Left ventricle myocardium superior (tissue), 1 donor: ENCODE measurements at places on chromosomes 13 and 19. TPM values are rescaled to one million over a fixed set of nuclear protein-coding genes. Genes with fewer than 3 reads are reported as not detected.

Gene ELSPBP1
- total RNA-seq: not detected

Gene SHANK1
- 0.32 TPM for total RNA-seq

Gene RASIP1
- total RNA-seq: 13.7 TPM

Gene ATP4B
- total RNA-seq: not detected

Gene CPT1C
- total RNA-seq: 3.1 TPM

Gene ADGRL1
- total RNA-seq: 24.0 TPM

Gene SIGLEC10
- 0.40 TPM for total RNA-seq

Gene TYROBP
- total RNA-seq: 28.5 TPM

Gene ZNF428
- total RNA-seq: 38.6 TPM

Gene CBLC
- not detected for total RNA-seq

Gene CDC42EP5
- 11.0 TPM for total RNA-seq

Gene MADCAM1
- 0.37 TPM for total RNA-seq

Gene IGSF23
- not detected for total RNA-seq

GRCh38 chr19:43331435-43332010 lies 22.0 kb upstream of the CD177 start:
- no peak for DNase-seq

- DNase-seq: no peak
Measured at GRCh38 chr13:113558461-113558860, 26.1 kb upstream of the TFDP1 start.

DNA sequence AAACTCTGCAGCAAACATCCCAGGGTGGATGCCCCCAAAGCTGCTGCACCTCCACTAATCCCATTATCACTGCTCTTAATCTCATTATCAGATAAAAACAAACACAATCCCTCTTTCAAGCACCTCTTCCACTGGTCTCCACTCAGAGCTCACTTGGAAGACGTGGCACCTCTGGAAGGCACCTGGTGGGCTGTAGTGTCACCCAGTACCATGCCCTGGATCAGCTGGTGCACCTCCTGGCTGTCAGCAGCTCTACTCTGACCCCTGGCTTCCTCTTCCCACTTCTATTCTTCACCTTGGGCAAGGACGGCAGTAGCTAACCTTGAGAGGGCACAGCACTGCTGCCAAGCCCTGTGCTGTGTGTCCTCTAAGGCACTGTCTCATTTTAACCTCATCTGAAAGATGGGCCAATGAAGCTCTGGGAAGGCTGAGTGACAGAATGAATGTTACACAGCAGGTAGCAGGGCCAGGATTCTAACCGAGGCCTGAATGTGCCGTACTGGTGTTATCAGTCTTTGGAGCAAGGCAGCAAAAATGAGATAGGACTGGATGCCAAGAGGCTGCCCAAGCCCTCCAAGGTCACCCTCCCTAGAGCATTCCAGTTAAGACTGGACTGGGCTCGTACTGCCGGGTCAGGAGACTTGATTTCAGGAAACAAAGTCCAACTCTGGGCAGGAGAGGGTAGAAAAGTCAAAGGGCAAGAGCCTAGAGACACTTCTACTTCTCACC lies 7.4 kb downstream of the BRD4 start:
- DNase-seq: peak; percentile 51

DNA sequence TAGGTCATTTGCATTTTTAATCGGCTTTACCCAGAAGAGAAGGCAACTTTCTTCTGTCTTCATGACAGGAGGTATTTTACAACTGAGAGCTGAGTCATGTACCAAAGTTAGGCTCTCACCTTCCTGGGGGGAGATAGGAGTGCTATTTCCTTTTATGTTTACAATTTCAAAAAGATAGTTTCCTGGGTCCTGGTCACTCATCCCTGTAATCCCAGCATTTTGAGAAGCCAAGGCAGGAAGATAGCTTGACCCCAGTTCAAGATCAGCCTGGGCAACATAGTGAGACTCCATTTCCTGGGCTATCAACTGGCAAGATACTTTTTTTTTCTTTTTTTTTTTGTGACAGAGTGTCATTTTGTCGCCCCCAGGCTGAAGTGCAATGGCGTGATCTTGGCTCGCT lies 7.6 kb downstream of the LYPD3 start:
- DNase-seq: no peak

GRCh38 chr19:16922592-16922934 lies 33.8 kb downstream of the F2RL3 start:
- DNase-seq: no peak

DNA sequence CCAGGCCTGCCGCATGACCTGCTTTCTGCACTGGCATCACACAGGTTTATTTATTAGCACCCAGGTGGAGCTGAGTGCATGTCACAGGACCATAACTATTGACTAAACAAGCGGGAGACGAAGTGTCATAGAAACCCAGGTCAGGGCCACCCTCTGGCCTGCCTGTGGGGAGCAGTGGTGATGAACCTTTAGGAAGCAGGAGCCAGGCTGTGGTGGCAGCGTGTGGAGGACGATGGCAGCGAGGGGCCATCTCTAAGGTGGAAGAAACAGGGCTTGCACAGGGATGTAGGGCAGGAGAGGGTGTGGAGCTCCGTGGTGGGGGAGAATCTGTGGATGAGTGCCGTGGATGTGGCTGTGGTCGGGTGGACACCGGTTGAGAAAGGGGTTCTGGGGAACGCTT lies 275.3 kb downstream of the TEX29 start:
- no peak for DNase-seq

DNA sequence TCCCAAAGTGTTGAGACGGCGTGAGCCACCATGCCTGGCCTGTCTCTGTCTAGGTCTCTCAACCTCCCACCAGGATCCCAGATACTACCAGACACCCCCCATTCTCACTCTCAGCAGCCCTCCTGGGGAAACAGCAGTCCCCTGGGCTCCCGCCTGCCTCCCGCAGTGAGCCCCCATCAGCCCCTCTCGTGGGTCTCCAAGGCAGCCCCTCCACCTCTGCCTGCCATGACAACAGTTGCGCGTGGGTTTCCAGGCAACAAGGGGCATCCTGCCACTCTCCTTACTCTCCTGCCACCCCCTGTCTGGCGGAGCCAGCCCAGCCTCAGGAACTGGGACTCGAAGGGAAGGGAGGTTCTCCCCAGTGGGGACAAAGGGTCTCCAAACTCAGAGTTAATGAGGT lies 5.2 kb downstream of the LRRC4B start:
- no peak for DNase-seq

- peak; percentile 80 for DNase-seq
Measured at GRCh38 chr19:8396563-8397203, 6.5 kb downstream of the RAB11B start.

- no peak for DNase-seq
Measured at GRCh38 chr13:69287050-69287698, 820.5 kb upstream of the ATXN8OS start.

GRCh38 chr13:108269601-108270328 lies at the start of gene TNFSF13B:
Gene TNFSF13B (plus strand): TSS chr13:108269718. CDS start chr13:108269896, 178 bp downstream.
- peak; percentile 63 for DNase-seq

- peak; percentile 75 for DNase-seq
Measured at GRCh38 chr13:98447881-98448641, 128.8 kb downstream of the STK24 start.

- DNase-seq: no peak
Measured at GRCh38 chr19:34838248-34838647, 65.2 kb upstream of the ZNF599 start.

GRCh38 chr13:100589178-100589725 lies 663 bp upstream of the GGACT start:
- no peak for DNase-seq

- DNase-seq: no peak
Measured at GRCh38 chr13:89628567-89628966, 1718.9 kb upstream of the MIR17HG start.

- DNase-seq: no peak
Measured at GRCh38 chr13:35768551-35768950, 292.1 kb upstream of the MAB21L1 start.

- no peak for DNase-seq
Measured at GRCh38 chr13:24625331-24625731, 54.9 kb upstream of the ATP12A start.

- no peak for DNase-seq
Measured at GRCh38 chr13:109785892-109786450, 412 bp downstream of the IRS2 start.

DNA sequence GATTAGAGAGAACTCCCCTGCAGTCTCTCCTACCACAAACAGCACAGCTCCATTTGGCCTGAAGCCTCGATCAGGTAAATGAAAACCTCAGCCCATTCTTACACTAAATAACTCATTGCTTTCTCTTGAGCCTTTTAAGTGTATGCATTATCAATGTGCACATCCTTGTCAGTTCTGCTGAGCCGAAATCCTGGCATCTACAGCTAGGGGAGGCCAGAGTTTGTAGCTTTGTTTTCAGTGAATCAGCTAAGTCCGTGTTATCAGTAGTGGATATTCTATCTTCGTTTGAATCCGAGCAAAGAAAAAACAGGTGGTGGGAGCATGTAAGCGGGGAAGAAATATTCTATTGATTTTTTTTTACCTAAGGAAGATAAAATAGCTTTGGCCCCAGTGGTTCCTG lies 84.4 kb downstream of the ESD start:
- no peak for DNase-seq

DNA sequence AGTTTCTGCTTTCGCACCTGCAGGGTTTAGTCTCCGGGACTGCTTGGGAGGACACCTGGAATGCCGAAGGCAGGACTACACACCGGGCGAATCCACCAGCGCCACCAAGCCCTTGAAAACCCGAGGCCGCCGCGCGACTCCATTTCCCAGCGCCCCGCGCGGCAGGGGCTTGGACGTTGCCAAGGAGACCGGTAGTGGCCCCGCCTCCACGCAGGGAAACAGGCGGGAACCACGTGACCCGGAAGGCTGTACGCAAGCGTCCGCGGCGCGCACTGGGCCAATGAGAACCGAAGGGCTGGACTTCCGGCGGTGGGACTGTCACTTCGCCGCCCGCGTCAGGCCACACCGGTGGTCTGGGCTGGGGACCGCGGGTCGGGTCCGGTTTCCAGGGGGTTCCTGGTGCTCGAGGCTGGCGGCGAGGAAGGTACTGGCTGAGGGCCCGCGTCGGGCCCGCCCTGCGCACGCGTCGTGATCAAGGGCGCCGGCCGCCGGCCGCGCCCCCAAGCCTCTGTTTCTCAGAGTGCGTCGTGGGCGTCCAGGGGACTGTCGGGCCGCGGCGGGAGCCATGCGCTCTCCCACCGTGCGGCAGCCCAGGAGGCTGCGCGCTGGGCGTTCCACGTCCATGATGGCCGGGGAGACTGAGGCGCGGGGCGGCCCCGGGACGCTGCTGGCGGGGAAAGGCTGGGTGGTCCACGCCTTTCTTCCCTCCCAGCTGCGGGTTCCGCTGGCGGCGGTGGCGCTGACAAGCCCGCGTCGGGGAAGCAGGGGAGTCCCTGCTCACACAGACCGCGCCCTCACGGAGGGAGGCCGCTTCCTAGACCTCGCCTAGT lies at the start of gene ZNF324:
Gene ZNF324, plus strand, starts transcription at position 321 of the 830 bp plus-strand sequence. CDS start 2,106 bp downstream, outside the sequence.
- peak; percentile 99 for DNase-seq

GRCh38 chr13:36342715-36343114 lies 3.5 kb downstream of the SPART start:
- no peak for DNase-seq

DNA sequence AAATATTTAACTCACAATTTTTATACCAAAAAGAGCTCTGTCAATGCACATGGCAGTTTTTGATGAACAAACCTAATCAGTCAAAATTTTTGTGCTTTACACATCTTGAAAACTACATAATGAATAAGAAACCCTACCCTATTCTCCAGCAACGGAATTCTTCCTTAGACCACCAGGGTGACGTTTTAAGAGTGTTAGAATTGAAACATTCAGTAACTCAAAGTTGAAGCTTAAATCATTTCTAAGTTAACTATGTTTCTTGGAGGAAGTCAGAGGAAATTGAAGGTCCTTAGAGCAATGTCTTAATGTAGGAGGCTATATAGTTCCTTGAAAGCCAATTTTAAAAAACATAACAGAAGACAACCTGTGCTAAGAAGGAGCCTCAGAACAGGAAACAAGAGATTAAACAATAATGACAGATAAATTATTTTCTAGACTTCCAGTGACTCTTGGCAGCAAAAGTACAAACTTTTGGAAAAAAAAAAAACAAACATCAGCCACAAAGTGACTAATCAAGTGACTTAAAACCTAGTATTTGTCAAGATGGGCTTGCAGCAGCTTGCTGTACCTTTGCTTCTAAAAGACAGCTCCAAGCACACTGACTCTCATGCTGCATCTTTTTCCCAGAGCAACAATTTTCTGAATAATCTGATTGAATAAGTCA lies 6.2 kb downstream of the SPRY2 start:
- no peak for DNase-seq

DNA sequence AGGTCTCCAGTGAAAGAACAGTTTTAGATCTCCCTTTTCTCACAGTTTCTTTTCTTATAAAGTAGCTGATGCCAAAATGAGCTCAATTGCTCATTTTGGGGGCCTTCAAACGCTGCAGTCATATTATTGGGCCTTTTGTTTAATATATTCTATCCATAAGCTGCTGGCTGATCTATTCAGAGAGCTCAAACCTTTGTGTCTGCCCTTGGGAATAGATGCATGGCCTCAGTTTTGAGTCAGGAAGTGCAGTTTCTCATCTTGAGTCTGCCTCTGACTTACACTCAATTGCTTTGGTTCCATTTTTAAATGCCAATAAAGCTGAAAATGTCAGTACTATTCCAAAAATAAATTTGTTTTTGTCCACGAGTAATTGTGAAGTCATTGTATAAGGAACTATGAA lies 468.9 kb downstream of the KLF12 start:
- no peak for DNase-seq
